ENCODE measurements at places on chromosomes 2 and 18.

- DNase-seq, result no peak
Observed at GRCh38 chr2:134362152-134362668, 108.3 kb downstream of the MGAT5 start.

- DNase-seq, result no peak
Observed at GRCh38 chr2:2874341-2874740, 503.3 kb downstream of the EIPR1 start.

DNA sequence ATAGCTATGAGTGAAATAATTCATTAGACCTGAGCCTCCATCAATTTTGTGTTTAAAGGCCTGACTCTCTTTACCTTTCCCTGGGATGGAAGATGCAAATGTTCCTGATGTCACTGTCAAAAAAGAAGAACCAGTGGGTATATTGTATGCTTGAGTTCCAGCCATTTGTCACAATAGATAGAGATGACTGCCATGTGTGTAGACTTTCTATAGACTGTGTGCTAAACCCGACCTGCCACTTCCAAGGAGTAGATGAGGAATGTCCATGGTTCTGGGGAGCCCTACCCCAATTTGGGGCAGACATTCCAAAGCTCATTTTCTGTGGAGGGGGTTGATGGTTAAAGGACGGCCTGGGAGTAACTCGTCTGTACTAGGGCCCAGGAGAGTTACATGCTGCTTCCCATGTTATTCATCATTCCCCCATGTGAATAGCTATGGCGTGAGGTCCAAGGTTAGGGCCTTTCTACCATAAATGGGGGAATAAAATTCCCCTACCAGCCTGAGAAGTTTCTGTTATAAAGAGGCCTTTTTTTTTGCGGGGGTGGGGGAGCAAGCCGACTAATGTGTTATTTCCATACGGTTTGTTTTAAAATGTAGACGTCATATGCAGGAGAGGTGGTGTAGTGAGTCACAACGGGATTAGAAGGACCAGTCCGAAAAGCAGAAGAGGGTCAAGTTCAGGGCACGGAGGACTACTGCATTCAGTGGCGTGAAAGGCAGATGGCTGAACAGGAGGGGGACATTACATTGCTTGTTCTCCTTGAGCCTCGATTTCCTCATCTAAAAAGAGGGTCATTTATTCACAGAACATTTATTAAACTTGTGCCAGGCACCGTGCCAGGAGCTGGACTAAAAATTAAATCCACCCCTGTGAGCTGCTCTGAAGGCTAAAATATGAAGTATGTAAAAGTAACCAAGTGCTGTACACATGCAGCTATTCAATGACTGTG lies 24.0 kb downstream of the IL1B start:
- no peak for DNase-seq

- no peak for DNase-seq
Observed at GRCh38 chr2:32242331-32242730, 22.4 kb downstream of the NLRC4 start.

GRCh38 chr18:25243754-25244153 lies 108.2 kb downstream of the ZNF521 start:
- no peak for DNase-seq

GRCh38 chr18:47996091-47996541 lies 65.7 kb upstream of the SMAD2 start:
- DNase-seq, result no peak

DNA sequence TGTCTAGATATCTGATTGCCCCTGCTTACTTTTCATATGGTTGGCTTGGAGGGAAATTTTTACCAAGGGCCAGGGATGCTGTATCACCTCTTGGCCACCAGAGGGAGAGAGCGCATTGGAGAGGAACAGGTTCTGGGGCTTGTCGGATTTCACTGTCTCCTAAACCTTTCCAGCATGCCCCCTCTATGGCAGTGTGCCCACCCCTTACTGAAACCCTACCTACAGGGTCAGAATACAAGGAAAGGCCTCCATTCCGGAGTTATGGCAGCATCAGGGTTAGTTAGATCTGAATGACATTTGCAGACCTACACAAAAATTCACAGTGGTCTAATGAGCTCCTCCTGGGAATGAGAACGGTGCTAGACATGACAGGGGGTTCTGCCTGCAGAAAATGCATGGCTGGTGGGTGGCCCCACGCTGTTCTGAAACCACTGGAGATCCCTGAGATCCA lies 5.8 kb downstream of the SLC14A2 start:
- peak; percentile 4 for DNase-seq

DNA sequence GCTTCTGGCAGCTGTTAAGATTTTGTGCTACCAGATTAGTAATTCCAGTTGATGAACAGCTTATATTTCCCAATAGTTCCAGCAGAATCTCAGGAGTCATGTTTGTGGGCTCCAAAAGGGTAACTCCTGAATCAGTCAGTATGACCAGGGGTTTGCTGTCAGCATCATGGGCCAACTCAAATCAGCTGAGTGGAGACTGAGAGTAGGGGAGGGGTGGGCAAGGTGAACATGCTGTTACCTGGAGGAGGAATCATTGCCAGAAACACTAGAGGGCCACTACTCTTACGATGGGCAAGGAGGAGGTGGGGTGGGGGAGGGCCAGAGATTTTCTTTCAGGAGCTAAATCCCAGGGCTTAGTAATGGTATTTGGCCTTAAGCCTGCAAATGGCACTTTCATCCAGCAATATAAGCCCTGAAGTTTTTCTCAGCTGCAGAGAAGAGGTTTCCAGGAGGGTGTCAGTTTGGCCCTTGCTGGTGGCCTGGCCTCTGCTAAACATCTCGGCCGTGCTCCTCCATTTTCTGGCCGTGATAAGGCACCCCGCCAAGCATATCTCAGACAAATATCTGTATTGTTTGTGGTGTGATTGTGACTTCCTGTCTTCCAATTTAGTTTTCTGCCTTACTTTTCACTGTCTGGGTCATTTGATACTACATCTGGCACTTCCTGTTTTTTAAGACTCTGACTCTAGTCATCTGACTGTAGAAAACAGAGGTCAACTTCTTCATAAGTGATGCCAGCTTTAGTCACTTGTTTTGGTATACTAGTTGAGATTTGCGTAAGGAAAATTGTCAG lies 120.5 kb upstream of the CXCR4 start:
- DNase-seq, result no peak

Data from AG09319 (cell line).